Fibroblast of skin of left quadriceps (primary cell): ENCODE measurements at places on chromosomes 16 and 17.

DNA sequence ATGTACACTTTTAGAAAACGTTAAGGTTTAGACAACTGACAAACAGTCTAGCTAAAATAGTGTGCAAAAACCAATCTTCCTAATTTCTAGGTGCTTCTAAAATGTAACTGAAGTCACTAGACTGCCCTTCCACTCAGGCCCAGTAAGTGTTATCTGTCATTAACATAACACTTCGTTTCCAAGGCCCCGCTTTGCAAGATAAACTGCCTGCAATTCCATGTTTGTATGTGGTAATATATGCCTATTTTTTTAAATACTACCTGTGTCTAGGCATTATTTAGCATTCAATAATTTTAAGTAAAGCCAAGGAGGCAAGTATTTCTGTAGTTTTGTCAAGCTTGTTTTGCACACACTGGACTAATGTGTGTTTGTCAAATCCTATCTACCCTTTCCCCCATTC is 3.2 kb downstream of the USP32 start:
- DNase-seq: no peak

GRCh38 chr16:76654088-76654820 is 377.1 kb downstream of the CNTNAP4 start:
- no peak for DNase-seq

DNA sequence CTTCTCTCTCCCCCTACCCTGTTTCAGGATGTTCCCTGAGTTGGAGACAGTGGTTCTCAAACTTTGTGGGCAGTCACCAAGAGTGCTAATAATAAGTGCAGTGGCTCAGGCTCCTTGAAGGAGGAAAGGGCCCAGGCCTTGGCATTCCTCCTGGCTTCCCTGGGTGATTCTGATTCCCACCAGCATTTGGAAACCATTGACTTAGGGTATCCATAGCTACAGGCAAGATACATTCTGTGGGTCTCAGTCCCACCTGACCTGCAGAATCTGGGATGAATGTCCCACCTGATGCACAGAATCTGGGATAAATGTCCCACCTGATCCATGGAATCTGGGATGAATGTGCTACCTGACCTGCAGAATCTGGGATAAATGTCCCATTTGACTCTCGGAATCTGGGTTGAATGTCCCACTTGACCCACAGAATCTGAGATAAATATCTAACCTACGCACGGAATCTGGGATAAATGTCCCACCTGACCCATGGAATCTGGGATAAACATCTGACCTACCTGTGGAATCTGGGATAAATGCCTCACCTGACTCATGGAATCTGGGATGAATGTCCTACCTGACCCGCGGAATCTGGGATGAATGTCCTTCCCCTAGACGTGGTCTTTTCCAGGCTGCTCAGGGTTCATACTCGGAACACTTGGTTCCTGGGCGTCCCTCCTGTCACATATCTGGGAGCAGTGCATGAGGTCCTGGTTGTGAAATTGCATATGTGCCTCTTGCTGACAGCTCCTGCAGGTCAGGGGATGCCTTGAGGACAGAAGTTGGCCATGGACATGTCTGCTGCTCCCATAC is 136.7 kb upstream of the HS3ST2 start:
- DNase-seq: no peak

DNA sequence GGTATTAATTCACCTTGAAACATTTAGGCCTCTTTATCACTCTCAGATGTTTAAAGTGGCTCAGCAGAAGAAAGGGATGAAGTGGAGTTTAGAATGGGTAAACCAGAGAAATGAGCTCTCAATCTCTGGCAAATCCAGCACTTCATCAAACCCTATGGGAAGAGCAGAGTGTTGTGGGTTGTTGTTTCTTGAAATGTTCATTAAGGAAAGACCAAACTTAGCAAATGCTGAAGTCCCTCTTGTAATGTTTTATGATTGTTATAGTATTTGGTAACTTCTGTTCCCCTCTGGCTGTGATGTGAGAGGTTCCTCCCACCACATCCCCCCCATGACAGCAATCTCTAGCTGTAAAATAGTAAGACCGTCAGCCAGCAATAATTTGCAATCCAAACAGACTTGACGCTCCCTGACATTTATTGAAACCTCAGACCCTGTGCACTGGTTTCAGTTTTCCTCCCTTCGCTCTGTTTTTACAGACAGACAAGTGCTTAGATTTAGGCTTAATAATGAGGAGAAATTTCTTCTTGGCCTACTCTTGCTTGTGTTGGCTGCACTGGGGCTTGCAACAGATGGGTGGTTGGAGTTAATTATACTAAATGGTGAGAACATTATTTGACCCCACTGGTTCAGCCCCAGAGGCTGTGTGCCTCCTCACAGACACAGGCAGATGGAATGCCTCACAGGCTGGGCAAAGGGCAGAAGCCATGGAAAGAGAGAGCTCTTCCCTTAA is 609.4 kb upstream of the SOX9 start:
- DNase-seq: no peak

DNA sequence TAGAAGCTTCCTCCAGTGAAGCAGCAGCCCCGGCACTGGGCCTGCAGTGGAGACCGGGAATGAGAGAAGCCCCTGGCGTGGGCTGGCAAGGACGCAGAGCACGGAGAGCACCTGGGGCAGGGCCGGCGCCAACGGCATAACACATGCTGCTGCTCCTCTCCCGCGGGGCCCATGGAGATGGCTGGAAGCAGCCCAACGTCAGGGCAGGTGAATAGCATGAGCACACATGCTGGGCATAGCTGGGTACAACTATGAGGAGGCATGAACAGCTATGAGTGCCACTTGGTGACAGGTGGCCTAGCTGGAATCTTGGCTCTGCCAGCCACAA is 46.4 kb downstream of the IRF8 start:
- DNase-seq: no peak
